ENCODE measurements at places on chromosomes 16 and 17.

GRCh38 chr16:27851586-27851985, 211.9 kb downstream of the GSG1L start:
- no peak for DNase-seq

- DNase-seq: no peak
Observed at GRCh38 chr17:76585033-76585648, 519 bp downstream of the ST6GALNAC2 start.

DNA sequence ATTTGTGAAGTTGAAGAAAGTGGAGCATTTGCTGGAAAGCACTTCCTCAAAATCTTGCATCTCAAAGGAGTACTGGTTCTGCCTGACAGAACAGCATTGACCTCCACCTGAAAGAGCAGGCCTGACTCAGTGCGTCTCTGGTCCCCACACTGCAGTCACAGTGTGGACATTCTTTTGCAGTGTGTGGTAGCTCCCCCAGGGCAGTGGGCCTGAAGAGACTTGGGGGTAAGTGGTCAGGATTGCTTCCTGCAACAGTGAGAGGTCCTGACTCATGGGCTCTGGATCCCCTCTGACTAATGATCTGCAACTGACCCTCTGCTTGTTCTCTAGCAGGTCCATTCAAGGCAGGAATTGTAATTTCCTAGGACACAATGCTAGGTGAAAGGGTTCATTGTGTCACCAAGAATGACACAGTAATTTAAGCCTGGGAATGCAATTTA, 204.9 kb upstream of the KCNJ16 start:
- no peak for DNase-seq

DNA sequence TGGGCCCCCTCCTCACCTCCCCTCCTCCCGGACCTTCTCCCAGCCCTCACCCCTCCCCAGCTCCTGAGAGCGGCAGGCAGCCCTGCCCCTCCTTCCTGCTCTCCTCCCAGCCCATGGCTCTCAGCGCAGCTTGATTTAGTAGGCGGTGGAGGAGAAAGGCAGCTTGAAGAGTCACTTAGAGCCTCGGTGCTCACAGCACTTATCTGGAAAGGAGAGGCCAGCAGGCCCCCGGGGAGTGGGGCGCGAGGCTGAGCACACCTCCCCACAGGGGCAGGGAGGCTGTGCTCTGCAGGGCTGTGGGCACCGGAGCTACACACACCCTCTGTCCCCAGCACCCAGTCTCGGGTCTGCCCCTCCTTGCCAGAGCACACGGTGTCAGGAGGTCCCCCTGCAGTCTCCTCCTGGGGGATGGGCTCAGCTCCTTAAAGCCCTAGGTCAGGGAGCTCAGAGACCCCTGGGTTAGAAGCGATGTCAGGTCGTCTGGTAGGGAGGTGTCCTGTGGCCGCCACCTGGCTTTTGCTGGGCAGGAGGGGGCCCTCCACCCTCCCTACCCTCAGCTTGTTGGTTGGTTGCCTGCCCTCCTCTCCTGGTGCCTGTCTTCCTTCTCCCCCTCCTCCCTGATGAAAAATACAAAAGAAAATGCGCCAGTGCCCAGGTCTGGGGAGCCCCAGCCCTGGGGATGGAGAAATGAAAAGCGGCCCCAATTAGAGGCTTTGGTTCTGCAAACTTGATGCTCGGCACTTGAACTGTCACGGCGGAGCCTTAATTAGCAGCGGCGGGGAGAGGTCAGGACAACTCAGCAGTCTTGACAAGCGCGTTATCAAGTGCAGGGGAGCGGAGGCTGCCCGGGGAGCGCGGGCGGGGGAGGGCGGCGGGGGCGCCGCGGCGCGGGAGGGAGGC, 151.1 kb upstream of the GSE1 start:
- DNase-seq: no peak

- DNase-seq: no peak
Observed at GRCh38 chr17:17417718-17418181, 59.0 kb upstream of the MED9 start.

- DNase-seq: no peak
Observed at GRCh38 chr16:72856797-72857196, 191.1 kb downstream of the ZFHX3 start.

GRCh38 chr16:84827131-84827574, 7.4 kb downstream of the CRISPLD2 start:
- no peak for DNase-seq

DNA sequence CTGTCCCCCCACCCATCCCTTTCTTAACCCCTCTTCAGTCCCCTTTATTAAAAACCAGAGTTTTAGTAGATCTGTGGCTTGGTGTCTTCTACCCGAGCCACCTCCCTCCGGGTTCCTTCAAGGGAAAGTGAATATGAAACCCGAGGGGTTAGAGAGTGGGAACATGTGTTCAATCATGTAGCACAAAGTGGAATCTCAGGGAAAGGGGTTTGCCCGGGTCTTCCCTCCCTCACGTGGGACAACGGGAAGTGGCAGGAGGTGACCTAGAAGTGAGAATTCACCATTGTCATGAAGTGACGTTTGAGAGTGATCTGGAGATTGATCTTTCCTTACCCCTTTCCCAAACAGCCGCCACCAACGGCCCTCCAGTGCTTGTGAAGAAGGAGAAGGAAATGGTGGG, 5.0 kb downstream of the RNF227 start:
- DNase-seq: no peak

DNA sequence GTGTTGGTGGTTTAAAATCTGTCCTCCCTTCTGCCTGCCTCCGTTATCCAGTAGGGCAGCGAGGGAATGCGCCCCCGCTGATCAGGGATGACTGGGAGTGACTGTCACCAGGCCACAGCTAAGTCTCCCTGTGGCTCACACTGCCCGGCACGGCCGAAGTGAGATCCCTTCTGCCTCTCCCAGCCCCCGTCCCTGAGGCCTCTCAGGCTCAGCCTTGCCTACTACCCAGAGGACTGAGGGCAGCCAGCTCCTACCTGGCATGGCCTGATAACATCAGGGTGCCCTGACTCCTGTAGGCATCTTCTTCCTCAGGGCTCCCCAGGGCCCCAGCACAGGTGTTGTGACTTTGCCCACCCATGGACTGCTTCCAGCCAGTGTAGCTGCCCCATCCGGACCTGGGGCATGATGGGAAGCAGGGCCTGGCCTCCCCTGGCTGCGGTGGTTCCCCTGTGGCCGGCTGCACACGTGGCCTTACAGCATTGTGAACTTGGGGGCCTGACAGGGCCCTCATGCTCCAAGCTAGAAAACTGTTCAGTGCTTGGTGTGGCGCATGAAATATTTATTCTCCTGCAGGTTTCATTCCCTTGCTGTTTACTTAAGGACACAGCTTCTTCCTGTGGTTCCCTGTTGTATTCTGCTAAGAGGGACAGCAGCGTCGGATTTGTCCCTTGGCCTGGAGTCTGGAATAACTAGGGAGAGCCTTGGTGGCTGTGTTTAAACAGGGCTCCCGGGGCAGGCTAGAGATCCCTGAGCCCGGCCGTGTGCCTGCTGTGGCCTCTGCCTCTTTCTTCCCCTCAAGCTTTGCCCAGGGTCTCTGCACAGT, 30.0 kb downstream of the GINS2 start:
- no peak for DNase-seq

GRCh38 chr16:30561089-30561816, 3.1 kb upstream of the ZNF764 start:
- DNase-seq: peak; percentile 35

GRCh38 chr17:50058296-50058953, 2.5 kb downstream of the ITGA3 start:
- no peak for DNase-seq

DNA sequence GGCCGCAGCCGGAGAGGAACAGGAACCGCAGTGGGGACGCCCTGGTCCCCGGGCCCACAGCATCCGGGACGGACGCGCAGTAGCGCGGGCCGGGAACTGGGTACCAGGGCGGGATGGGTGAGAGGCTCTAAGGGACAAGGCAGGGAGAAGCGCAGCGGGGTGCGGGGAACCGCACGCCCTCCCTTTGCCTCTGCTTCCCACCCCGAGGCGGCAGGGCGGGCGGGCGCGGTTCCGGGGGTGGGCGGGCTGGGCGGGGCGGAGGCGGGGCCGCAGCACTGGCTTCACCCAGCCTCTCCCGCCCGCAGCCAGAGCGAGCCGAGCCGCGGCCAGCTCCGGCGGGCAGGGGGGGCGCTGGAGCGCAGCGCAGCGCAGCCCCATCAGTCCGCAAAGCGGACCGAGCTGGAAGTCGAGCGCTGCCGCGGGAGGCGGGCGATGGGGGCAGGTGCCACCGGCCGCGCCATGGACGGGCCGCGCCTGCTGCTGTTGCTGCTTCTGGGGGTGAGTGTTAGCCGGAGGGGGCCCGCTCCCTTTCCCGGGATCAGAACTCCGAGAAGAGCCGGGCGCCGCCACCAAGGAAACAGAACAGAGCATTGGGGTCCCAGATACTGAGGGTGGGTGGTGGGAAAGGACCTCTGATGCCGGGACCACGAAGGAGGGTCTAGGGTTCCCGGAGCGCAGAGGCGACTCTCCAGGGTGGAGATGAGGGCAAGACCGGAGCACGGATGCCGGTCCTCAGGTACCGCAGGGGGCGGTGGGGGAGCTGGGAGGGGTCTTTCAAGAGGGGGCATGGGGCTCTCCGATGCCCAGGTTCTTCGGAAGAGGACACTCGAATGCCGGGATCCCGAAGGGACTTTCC, at the start of gene NGFR:
TSS of gene NGFR (plus strand) at position 308 of the 856 bp plus-strand sequence. CDS start at position 433, 125 bp downstream.
- DNase-seq: peak; percentile 64

DNA sequence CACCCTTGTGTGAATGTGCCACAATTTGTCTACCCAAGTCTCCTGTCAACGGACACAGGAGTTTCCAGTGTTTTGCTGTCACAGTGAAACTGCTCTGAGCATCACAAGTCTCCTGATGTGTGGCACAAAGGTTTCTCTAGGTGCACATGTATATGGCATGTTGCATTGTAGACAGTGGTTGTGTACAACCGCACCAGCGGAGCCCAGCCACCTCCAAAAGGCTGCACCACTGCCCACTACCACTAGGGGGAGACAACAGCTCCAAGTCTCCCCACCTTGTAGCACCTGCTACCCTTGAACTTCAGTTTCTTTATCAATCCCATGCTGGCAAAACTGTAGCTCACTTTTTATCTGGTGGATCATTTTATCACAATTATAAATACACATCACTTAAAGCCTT, 95.5 kb upstream of the ZNF469 start:
- no peak for DNase-seq

DNA sequence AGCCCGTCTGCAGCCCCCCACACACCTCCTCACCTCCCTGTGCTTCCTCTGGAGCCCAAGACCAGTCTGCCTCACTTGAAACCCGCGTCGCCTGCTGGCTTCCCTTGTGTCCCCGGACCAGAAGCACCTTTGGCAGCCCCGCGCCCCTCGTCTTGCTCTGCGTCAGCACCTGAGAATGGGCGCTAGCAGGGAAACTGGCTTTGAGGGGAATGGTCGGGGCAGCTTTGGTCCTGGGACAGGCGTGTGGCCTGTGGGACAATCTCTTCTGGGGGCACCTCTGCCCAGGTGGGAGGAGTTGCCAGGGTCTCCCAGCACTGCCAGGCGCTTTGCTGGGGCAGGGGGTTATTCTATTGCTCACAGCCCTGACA, 3.6 kb upstream of the MAFG start:
- DNase-seq: no peak

DNA sequence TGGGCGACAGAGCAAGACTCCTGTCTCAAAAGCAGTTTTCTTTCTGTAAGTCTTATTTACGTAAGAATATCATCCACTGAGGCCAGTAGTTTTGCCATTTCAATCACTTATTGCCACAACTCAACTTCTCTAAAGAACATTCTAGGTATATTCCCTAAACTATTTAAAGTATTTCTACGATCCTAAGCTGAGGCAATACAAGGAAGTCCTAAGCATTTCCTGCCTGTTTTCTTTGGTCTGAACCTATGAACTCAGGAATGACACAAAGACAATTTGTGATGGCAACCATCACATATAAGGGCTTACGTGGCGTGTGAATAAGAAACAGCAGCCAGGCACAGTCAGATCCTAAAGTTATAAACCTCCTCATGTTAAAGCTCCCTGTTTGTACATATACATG, 14.2 kb downstream of the USP36 start:
- no peak for DNase-seq

- DNase-seq: no peak
Observed at GRCh38 chr17:43779145-43780125, 658 bp upstream of the DUSP3 start.

DNA sequence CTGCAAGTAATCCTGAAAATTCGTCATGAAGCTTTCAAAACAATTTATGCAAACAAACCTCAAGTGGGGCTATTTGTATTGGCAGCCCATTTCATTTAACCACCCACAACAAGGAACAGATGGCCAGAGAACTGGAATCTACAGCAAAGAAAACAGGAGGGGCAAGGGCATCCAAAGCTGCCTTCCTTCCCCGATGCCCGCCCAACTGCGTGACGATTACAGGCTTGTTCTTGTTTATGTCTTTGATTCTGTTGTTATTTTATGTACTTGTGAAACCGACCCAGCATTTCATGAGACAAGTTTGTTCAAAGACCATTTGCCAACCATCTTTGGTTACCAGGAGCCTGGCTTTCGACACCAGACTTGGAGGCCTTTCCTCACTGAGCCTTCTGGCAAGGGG, 59.1 kb upstream of the IRX6 start:
- no peak for DNase-seq

GRCh38 chr17:82386881-82387704, 15.5 kb downstream of the UTS2R start:
- no peak for DNase-seq

GRCh38 chr17:37026531-37026869, 77.7 kb downstream of the AATF start:
- DNase-seq: no peak

DNA sequence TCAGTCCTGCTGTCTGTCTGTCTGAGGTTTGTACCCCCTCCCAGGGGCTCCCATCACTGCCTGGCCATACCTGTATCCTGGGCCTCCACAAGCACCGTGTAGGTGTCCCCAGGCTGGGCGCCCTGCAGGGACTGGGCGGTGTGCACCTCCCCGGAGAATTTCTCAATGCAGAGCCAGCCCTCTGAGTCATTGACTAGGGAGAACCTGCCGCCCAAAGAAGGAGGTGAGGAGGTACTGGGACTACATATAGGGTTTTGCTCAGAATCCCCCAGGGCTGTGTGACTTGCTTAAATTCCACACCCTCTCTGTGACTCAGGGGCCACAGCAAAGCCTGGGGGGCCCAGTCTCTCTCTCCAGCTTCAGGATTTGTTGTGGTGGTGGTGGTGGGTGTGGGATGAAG, 7.6 kb downstream of the CDH16 start:
- no peak for DNase-seq

GRCh38 chr16:8893976-8894690, 12.0 kb downstream of the LITAFD start:
- DNase-seq: no peak

GRCh38 chr16:17509194-17509593, 38.4 kb upstream of the XYLT1 start:
- DNase-seq: no peak

GRCh38 chr16:68116256-68116867, 31.2 kb downstream of the NFATC3 start:
- DNase-seq: no peak

- peak; percentile 82 for DNase-seq
Observed at GRCh38 chr17:8163978-8164814, 1.4 kb upstream of the VAMP2 start.

GRCh38 chr17:48016112-48016511, 21.5 kb downstream of the COPZ2 start:
- no peak for DNase-seq

Data from CD4-positive, alpha-beta T cell (primary cell).